ENCODE measurements at places on chromosomes 16 and 17. TPM values are rescaled to one million over a fixed set of nuclear protein-coding genes. Genes with fewer than 3 reads are reported as not detected.

- DNase-seq, result no peak
Observed at GRCh38 chr16:51201604-51202003, 50.5 kb upstream of the SALL1 start.

DNA sequence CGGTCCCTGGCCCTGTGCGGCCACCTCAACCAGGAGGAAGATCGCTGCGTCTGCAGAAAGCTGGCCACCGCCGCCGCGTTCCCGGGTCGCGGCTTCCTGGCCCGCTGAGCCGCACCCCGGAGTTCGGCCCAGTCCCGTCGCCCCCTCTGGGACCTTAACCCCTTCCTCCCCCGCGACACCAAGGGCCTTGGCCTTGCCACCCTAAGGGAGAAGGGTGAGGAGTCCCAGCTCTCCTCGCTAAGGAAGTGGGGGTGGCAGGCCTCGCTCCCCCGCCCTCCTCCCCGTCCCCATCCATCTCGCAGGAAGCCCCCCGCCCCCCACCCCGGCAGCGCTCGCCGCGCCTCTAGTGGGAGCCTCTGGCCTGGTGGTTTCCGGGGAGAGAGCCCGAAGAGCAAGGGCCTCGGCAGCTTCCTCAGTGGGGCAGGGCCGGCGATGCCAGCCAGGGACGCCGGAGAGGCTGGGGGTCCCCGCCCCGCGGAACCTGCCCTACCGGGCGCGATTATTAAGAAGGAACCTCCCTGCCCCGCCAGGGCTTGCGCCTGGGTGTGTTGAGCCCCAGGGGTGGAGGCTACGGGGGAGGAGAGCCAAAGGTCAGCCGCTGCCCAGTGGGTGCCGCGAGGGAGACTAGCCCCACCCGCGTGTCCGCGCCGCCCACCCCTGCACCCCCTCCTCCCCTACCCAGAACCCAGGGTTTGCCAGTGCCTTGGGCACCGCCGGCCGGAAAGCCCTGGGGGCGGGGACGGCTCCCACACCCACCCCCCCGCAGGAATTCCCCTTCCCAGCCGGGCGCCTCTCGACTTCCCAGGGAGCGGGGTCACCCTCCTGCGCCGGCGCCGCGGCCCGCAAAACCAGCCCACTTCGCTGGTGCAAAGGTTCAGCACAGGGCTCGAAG lies 6.8 kb downstream of the CBX4 start:
- DNase-seq, result peak; percentile 33

GRCh38 chr16:50945171-50945570 lies 203.3 kb downstream of the CYLD start:
- no peak for DNase-seq

DNA sequence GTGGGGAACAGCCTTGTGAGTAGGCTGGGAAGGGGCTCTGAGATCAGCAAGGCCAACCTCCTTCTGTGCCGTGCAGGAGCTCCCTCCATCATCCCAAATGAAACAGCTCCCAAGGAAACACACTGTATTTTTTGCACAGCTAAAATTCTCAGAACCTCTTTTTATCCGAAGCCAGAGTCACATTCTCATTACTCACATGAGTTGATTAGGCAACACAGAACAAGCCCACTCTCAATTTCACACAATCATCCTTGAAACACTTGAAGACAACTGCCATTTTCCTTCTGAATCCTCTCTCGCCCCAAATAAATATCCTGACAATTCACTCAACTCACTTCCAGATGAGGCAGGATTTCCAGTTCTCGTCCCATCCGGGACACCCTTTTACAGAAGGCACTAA lies 66.1 kb downstream of the MYO18A start:
- DNase-seq, result no peak

GRCh38 chr17:41559548-41559947 lies 12.3 kb downstream of the KRT9 start:
- no peak for DNase-seq

- DNase-seq, result no peak
Observed at GRCh38 chr17:40997361-40997760, 2.3 kb downstream of the KRTAP3-2 start.

DNA sequence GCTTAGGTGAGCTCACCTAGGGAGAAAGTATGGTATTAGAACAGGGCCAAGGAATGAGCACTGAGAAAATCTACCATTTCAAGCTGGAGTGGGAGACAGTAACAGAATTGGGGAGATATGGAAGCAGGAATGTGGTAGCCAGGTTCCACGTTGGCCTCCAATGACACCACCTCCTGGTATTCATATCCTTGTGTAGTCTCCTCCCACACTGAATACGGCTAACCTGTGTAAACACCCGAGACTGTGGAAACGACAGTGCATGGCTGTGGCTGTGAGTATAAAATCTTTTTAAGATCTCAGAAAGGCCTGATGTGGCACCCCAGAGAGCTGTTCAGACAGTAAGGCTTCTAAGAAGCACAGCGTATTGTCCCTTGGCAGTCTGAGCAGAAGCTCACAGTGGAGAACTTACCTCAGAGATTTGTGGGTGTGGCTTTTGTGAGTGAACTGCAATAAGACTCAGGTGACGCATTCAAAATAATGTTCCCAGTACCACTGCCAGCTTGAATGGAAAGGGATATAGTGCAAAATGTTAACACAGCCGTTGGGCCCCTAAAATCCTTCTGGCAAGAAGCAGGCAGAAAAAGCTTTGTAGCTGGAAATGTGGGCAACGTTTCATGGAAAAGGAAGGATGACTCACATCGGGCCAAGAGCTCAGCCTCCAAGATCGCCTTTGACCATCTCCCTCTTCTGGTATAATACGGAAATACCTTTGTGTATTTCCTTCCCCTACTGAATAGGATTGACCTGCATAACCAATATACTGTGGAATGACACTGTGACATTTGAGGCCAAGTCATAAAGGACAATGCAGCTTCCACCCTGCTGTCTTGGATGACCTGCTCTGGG lies 14.4 kb downstream of the SDR42E1 start:
- DNase-seq, result no peak

- DNase-seq, result no peak
Observed at GRCh38 chr17:43820759-43821158, 12.2 kb downstream of the MPP3 start.

DNA sequence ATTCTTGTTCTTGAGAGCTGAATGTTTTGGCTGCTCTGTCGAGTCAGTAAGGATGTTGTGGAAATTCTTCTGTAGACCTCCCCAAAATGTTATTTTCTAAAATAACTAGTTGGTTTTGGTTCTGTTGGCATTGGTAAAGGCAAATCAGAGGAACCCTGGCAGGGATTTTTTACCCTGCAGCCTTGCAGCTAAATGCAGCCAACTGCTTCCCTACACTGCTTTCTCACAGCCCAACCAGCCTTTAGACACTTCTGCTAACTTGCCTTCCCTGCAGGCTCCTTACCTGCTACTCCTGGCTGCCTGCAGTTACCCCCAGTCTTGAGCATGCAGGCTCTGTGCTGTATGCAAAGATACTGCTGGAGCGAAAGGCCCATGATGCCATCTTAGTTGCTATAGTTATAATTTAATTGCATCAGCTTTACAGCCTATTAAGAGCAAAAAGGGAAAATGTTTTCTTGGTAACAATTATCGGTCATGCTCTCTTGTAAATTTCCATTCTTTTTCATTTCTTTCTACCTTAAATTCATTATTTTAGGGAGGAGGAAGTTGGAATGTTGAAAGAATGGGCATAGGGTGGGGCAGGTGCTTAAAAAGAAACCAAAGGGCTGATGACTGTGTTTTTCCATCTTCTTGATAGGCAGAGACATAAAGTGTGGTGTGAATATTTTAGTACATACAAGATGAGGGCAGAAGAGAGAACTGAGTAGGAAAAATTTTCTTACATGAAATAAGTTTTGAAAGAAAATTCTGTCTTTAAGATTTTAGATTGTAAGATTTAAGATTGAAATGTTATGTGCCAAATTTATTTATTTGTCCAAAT lies 20.0 kb downstream of the NUP93 start:
- no peak for DNase-seq

The MYH2 gene
- not detected for total RNA-seq

All from activated CD8-positive, alpha-beta T cell treated with anti-CD3 and anti-CD28 coated beads for 36 hours (primary cell).